ENCODE measurements at places on chromosomes 4 and X. TPM values are rescaled to one million over a fixed set of nuclear protein-coding genes. Genes with fewer than 3 reads are reported as not detected.

Gene CCKAR
- not detected for total RNA-seq

Gene PLAC8
- 9.9 TPM for total RNA-seq

Gene DCTD
- 69.0 TPM for total RNA-seq

Gene RELL1
- total RNA-seq, result 21.7 TPM

Gene OTOP1
- total RNA-seq, result not detected
